GM12878 (cell line): ENCODE measurements at places on chromosomes 16 and 17.

GRCh38 chr16:268141-269053 is 7.3 kb downstream of the RGS11 start:
- no peak for DNase-seq

DNA sequence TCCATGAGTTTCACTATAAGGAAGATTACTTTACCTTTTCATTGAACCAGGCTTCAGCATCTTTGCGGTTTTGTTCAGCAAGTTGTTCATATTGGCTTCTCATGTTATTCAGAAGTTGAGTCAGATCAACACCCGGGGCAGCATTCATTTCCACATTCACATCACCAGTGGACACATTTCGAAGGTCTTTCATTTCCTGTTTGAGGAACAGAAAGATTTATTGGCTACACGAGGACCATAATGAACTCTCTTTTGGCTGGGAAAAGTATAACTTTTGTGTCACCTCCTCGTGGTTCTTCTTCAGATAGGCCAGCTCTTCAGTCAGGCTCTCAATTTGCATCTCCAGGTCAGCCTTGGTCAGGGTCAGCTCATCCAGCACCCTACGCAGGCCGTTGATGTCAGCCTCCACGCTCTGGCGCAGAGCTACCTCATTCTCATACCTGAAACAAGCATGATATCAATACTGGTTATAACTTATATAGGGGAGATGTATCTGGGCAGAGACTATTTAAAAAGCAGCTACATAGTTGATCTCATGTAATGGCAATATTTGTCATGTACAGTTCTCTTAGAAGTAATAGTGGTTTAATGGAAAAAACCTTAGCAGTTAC is 2.1 kb downstream of the KRT10 start:
- no peak for DNase-seq

DNA sequence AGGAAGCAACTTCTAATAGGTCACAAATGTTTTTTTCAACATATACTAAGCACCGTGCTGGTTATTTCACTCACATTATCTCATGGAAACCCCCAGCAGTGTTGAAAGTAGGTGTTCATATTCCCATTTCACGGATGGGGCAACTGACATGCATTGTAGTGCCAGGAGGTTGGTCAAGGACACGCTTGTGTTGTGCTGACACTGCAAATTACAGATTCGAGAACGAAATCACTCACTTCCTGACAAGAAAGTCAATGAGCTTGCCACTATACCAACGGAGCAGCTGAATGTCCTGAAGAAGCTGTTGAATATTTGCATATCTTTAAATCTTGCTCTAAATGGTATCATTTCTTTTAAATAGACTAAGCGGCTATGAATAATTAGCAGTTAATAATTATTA is 378.0 kb upstream of the C16orf82 start:
- no peak for DNase-seq

- DNase-seq = no peak
These were observed 57.4 kb downstream of the SLC47A1 start for GRCh38 chr17:19590912-19591551.

- DNase-seq = peak; percentile 38
These were observed 32.0 kb downstream of the KDM8 start for GRCh38 chr16:27235055-27235937.

- DNase-seq = no peak
These were observed 5.1 kb upstream of the EVPL start for GRCh38 chr17:76032073-76032779.

- DNase-seq = no peak
These were observed 183.5 kb upstream of the SDK2 start for GRCh38 chr17:73827627-73828291.

- DNase-seq = no peak
These were observed 16.6 kb upstream of the MPRIP start for GRCh38 chr17:17025621-17026020.

DNA sequence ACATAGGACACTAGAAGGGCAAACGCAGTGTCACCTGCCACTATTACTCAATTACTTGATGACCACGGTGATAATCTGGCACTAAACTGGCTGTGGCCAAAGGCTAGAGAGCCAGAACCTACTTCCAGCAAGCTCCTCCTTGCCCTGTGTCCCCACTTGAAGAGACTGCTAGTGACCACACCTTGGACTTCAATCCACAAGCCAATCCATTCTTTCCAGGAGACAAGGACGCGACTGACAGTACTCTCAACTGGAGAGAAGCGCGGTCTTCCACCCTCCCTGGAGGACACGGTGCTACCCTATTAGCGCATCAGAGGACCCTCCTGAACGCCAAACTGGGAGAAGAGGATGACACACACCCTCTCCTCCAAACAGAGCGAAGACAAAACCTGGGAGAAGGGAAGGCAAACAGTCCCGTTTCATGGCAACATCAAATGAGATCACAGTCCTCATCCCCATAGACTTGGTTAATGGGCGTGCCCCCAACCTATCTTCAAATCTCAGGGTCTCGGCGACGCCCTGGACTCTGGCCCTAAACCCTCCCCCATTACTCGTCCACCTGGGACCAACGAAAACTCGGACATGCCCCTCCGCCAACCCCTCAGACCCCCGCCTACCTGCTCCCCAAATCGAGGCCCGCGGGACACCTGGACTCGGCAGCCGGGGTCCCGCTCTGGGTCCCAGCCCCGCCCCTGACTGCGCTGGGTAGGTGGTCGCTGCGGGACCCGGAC is 508 bp downstream of the FLCN start:
- no peak for DNase-seq

GRCh38 chr16:27995378-27995777 is 68.1 kb downstream of the GSG1L start:
- no peak for DNase-seq

DNA sequence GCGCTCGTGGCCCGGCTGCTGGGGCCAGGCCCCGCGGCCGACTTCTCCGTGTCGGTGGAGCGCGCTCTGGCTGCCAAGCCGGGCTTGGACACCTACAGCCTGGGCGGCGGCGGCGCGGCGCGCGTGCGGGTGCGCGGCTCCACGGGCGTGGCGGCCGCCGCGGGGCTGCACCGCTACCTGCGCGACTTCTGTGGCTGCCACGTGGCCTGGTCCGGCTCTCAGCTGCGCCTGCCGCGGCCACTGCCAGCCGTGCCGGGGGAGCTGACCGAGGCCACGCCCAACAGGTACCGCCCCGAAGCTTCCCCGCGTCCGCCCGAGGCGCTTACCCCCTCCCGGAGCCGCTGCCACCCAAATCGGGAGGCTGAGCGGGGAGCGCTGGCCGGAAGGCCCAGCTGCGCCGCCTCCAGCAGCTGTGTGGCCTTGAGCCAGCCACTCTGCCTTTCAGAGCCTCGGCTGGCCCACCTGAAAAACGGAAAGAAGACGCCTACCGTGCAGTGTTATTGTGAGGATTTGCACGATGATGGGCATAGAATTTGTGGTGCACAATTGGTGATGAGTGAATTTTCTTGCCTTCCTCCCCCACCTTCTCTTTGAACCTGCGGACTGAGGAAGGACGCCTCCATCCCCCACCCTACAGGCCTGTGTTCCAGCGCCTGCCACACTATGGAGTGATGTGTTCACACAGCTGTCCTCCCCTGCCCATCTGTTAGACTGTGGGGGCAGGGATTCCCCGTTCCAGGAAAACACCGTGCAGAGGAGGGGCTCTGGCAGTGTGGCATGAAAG is 523 bp downstream of the NAGLU start:
- DNase-seq = no peak

DNA sequence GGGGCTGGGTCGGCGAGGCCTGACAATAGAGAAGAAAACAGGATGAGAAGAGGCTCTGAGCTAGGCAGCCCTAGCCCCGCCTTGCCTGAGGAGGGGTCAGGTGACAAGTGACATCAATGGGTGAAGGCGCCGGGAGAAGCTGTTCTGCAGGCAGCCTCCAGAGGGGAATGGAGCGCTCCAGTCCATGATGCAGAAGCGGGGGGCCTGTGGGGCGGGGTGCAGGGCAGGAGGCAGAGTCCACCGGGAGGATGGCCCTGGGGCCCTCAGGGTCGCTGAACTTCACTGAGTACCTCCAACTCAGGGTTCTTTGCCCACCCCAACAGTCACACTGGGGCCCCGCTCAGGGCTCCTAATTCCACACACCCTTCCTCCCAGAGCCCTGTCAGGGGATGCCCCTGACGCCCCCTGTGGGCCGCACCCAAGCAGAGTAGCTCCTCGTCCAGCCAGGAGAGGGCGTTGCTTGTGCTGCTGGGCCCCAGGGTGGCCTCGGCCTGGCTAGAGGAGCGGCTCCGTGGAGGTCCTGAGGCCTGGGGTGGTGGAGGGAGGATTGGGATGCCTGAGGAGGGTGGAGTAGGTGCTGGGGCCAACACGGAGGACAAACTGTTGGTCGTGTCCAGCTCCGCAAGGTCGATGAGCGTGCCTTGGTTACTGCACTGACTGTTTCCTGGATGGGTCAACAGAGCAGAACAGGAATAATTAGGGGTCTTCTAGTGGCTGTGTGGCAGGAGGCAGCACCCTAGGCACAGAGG is 20.8 kb downstream of the GGA3 start:
- DNase-seq = no peak

GRCh38 chr17:5841862-5842261 is 228.3 kb upstream of the WSCD1 start:
- DNase-seq = no peak

DNA sequence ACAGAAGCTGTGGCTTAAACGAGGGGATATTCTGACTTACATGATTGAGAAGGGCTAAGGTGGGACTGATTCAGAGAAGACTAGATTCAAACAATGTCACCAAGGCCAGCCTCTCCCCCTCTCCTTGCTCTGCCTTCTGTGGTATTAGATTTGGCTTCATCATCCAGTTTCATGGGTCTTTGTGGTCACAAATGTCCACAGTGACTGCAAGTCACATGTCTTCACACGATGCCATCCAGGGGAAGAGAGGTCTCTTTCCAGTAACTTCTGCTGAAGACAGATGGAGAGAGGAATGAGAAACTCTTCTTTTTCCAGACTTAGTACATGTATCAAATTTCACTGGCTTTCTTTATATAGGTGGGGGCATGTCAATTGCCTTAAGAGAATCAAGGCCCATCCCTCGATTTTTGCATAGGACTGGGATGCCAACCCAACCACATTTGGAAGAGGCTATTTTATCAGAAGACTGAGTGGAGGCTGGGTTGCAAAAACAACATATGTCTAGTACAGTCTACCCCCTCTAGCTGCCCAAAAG is 57.3 kb upstream of the HNF1B start:
- DNase-seq = no peak

- DNase-seq = no peak
These were observed 33.9 kb upstream of the ZNF423 start for GRCh38 chr16:49889725-49890397.

DNA sequence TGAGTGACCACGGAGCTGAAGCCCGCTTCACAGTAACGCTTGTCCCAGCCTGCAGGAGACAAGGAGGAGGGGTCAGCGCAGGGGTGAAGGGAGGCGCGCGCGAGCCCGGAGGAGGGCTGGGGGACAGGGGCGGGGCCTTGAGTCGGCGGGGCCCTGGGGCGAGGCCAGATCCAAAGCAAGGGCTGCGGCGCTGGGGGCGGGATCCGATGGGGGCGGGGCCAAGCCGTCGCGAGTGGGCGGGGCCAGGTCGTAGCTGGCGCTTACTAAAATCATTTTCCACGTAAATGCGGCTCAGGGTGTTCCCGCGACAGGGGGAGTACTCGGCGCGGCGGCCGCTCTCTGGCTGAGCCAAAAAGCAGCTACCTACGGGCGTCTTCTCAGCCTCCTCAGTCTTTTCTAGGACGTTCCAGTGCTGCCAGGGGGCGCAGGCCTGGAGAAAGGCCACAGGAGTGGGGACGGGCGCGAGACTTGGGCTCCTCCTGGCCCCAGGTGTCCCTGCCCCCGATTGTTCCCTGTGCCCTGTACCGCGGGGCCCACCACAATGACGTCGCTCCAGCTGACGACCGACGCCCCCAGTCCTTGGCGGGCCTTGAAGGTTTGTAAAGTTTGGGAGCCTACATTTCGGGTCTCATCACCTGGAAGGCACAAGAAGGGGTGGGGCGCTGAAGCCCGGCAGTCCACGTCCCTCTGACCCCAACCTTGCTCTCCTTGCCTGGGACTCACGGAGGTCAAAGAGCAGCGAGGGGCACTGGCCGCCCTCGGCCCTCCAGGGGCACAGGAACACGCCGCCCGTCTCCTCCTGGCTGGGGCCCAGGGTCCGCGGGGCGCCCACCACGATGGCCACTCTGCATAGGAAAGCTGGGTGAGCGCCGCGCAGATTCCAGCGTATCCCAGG is 3.9 kb downstream of the ITGA2B start:
- DNase-seq = no peak

GRCh38 chr16:57289391-57290257 is 5.2 kb upstream of the PLLP start:
- DNase-seq = no peak

GRCh38 chr16:62445909-62446308 is 409.7 kb upstream of the CDH8 start:
- no peak for DNase-seq

GRCh38 chr16:48101069-48101674 is 54.6 kb downstream of the ABCC12 start:
- peak; percentile 74 for DNase-seq

- no peak for DNase-seq
These were observed 39.7 kb downstream of the SLC7A5 start for GRCh38 chr16:87829622-87829980.

DNA sequence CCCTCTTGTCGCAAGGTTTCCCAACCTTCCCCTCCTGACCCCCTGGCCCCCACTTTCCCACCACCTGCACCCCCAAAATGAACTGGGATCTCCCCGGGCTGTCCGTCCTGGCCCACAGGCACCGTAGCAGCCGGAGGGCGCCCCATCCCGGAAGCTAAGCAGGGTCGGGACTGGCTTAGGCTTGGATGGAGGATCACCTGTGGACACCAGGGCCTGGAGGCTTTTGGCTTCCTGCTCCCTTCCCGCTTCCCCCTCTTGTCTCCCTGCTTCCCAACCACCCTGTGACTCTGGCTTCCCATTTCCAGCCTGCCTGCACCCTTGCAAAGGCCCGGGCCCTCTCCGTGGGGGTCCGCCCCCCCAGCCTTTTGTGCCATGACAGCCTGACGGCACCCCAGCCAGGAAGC is 2291.3 kb downstream of the TP53TG3F start:
- DNase-seq = no peak

GRCh38 chr17:74785096-74785980 is 9.2 kb upstream of the NAT9 start:
- DNase-seq = no peak

DNA sequence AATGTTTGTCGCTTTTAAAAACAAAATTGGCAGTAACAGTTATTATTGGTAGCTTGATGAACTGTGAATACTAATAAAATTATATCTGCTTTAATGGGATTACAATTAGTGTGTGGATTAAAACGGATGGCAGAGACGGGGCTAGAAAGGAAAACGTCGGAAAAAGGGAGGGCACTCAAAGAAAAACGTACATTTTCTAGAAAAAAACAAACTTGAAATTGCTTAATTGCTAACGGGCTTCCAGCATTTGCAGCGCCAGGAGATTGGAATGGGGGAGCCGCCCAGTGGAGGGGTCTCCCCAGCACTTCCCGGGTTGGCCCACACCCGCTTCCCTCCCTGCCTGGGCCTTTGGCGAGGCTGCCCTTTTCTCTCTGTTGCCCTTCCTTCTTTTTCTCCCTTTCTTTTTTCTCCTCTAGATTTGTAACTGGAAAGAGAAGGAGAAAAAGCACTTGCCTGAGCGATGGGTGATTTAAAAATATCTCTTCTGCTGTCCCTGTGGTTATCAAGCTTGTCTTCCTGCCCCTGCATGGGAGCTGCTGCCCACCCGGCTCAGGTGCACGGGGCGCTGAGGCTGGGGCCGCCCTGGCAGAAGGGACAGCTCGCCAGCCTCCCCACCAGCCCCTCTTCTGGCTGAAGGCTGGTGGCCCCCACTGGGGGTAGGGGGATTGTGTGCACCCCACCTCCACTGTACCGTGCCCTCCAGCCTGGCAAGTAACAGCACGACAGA is 5.9 kb downstream of the BAHCC1 start:
- no peak for DNase-seq
